ENCODE measurements at places on chromosomes 4 and X. TPM values are rescaled to one million over a fixed set of nuclear protein-coding genes. Genes with fewer than 3 reads are reported as not detected.

GPR34 gene
- total RNA-seq = not detected

DNA sequence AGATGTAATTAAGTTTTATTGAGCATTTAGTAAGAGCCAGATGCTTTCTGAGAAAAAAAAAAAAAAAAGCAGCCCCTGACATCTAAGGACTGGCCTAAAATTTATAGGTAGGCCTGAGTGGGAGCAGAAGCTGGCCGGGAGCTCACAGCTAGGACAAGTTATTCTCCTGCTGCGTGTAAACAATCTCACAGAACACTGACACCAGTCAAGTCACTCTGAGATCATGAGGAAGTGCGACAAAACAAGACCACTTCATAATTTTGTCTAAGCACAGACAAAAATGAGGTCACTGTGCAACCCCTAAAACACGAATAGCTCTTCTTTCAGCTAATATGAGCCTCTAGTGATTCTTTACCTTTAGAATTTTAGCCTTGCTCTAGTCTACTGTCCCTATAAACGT lies 15.3 kb upstream of the NSUN7 start:
- DNase-seq = no peak

- DNase-seq = no peak
Observed at GRCh38 chrX:79243691-79244090, 99.2 kb downstream of the GPR174 start.

DNA sequence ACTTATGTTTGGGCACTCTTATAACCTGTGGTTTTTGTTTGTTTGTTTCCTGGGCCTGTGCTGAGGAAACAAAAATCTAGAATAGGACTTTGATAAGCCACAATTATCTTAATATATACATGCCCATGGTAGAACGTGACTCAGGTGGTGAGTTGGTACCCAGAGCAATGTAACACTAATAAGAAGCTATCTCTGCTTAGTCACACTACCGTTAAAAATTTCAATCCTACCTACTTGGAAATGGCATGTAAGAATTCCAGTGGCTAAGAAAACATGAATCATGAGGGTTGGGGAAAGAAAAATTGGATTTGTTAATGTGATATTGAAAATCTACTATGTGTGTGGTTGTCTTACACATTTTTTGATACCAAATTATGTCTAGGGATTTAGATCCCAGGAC lies 30.5 kb upstream of the ADGRG2 start:
- DNase-seq = no peak

- DNase-seq = no peak
Observed at GRCh38 chrX:112803060-112803459, 37.6 kb downstream of the AMOT start.

DNA sequence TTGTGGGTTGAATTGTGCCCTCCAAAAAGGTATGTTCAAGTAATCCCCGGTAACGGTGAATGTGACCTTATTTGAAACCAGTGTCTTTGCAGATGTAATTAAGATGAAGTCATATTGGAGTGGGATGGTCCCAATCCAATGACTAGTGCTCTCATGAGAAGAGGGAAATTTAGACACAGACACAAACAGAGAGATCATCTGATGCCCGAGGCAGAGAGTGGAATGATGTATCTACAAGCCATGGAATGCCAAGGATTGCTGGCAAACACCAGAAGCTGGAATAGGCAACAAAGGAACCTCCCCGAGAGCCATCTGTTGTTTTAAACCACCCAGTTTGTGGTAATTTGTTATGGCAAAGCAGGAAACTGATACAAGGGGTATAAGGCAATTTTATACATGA lies 35.1 kb downstream of the RPS6KA3 start:
- DNase-seq = no peak
